ENCODE measurements at places on chromosomes 12 and 14.

GRCh38 chr12:67091204-67091603, 178.0 kb upstream of the CAND1 start:
- no peak for DNase-seq

DNA sequence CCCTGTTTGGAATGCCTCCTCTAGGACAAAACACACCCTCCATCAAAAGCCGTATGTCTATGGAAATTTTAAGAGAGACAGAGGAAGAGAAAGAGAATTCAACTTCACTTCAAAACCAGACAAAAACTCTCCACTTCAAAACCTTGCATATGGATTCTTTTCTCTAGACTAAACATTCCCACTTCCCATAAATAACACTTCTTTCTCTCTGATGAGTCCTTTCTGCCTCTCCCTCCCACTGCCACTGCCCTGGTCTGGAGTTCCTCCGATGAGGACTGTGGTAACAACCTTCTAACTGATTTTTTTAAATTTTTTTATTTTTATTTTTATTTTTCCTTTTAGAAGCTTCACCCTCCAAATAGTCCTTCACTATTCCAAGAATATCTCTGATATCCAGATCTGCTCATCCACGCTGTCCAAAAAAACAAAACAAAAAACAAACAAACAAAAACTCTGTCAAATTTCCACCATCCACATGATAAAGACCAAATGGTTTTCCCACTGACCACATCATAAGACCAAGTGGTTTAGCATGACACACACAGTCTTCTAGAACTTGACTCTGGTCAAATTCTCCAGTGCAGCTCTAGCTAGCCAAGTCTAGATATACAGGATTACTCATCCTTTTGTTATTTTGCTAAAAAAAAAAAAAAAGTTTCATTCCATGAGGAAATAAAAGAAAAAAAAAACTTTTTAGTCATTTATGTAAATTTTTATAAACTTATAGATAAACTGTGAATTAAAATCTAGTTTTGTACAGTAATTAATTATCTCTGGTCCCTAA, 256.0 kb downstream of the PPFIA2 start:
- peak; percentile 79 for DNase-seq

DNA sequence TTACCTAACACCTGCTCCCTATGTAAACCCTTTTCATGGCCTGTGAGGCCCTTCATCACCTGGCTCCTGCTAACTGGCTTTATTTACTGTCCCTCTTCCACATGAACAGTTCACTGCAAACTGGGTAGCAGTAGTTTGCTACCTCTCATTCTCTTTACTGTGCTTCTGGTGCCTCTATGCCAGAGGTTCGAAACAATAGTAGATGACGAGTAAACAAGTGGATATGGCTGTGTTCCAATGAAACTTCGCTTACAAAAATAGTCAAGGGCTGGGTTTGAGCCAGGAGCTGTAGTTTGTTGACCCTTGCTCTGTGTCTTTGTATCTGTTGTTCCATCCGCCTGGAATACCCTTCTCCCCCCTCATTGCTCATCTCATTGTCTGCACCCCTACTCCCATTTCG, 233.6 kb upstream of the RMST start:
- no peak for DNase-seq

DNA sequence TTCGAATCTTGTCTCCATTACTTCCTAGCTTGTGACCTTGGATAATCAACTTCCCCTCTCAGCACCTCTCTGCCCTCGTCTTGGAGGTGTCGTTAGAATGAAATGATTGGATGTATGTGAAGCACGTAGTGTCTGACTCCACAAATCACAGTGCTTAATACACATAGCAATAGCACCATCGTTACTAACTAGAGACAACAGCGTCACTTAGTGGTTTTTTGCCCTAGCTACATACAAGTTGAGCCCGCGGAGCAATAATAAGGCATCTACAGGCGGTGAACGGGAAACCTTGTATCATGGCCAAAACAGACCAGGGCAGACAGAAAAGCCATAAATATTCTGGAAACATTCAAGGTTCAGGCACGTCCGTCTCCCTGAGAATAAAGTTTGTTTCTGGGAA, 154.9 kb downstream of the ASCL4 start:
- no peak for DNase-seq

- no peak for DNase-seq
Measured at GRCh38 chr12:3587402-3588013, 96.5 kb downstream of the PRMT8 start.

DNA sequence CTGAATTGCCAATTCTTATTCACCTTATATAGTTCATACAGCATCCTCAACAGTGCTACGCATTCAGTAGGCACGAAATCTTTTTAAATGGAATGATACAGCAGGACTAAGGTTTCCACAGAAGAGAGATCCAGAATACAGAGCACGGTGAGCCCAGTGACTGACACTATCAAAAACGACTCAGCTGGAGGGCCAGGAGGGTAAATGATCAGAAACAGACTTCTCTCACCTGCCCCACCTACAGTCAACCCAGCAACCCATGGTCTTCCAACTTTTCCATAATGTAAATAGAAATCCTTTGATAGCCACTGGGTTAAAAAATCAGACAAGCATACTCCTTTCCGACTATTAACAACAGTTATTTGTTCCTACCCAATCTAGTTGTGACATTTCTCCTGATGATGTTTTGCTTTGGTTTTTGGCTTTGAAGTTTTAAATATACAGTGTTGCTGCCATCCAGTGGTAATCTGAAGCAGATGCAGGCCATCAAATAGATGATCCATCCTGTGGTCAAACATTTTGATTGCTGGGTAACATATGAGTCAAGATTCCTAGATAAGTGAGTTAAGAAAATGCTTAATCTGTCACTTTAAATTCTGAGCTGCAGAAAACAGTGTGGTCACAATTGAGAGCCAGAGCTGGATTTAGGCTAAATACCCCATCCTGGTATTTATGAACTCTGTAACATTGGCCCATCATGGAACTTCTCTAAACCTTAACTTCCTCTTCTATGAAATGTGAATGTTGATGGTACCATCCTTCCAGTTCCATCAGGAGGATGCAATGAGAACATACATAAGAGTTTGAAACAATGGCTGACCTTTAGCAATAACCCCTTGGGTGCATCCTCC, 42.0 kb downstream of the GPHB5 start:
- peak; percentile 26 for DNase-seq

DNA sequence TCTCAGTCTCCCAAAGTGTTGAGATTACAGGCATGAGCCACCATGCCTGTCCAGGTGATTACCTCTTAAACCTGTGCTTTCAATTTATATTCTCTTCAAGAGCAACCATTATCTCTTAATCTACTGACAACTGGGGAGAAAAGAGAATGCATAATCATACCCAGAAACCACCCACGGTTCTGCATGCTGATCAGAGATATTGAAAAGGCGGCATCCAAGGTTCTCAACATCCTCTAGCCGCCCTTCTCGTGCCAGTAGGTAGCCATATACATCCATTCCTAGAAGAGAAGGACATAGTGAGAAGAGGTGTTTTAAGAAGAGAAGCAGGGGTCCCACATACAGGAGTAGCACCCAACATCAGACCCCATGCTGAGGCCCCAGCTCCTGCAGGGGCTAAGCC, 20.8 kb downstream of the ANAPC7 start:
- DNase-seq: no peak

- no peak for DNase-seq
Measured at GRCh38 chr12:21507849-21508248, 6.3 kb downstream of the GOLT1B start.

- no peak for DNase-seq
Measured at GRCh38 chr12:127060933-127061332, 1206.0 kb upstream of the TMEM132C start.
